ENCODE measurements at places on chromosomes 3 and 15. TPM values are rescaled to one million over a fixed set of nuclear protein-coding genes. Genes with fewer than 3 reads are reported as not detected.

DZIP3 gene
- polyA plus RNA-seq, result 9.4 TPM

TEX55 gene
- polyA plus RNA-seq, result not detected

C15orf40 gene
- polyA plus RNA-seq, result 44.1 TPM

PAQR9 gene
- polyA plus RNA-seq, result not detected

ANKRD34C gene
- 0.11 TPM for polyA plus RNA-seq

SAMD7 gene
- not detected for polyA plus RNA-seq

CCR9 gene
- 0.43 TPM for polyA plus RNA-seq

- H3K27me3 ChIP-seq, result no peaks in the 10 kb centered on the region
- DNase-seq, result no peak
- no peaks in the 10 kb centered on the region for H3K36me3 ChIP-seq
- H3K4me3 ChIP-seq, result no peak overlapping the region
These were observed 37.8 kb upstream of the UACA start for GRCh38 chr15:70801109-70801508.

DNA sequence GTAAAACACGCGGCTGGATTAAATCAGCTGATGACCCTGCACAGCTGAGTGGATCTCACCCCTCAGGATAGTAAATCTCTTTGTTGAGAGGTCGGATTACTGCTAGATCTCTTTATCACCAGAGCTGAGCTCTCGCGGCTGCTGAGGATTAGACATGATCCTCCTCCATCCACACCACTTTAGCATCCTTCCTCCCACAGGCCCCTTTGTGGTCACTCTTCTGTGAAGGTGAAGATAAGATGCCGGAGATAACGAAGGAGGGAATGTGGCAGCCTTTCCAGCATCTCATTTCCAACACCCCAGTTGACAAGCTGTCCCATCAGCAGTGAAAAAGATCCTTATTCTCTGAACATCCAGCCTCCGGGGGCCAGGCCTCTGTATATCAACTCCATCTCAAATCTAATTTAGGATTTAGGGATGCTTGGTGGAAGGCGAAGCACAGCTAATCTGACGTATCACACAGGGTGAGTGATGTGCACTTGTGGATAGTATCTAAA is 47.5 kb upstream of the SELENOK start:
- peak; percentile 58 for DNase-seq

- H3K4me1 ChIP-seq, result no peaks in the 10 kb centered on the region
- DNase-seq, result no peak
- H3K4me3 ChIP-seq, result no peak overlapping the region
- H3K36me3 ChIP-seq, result no peaks in the 10 kb centered on the region
- no peaks in the 10 kb centered on the region for H3K27me3 ChIP-seq
- H3K27ac ChIP-seq, result no peak overlapping the region
These were observed 48.9 kb downstream of the STT3B start for GRCh38 chr3:31581660-31582059.

GRCh38 chr3:42547401-42547945 is 34.3 kb downstream of the SEC22C start:
- H3K36me3 ChIP-seq, result no peaks in the 10 kb centered on the region
- peaks cover 3% of the 10 kb centered on the region for H3K4me1 ChIP-seq
- H3K27ac ChIP-seq, result no peak overlapping the region
- no peak overlapping the region for H3K4me3 ChIP-seq
- peak; percentile 62 for DNase-seq
- no peaks in the 10 kb centered on the region for H3K27me3 ChIP-seq

GRCh38 chr3:65596571-65597225 is 442.0 kb downstream of the MAGI1 start:
- H3K36me3 ChIP-seq, result no peaks in the 10 kb centered on the region
- no peak overlapping the region for H3K4me3 ChIP-seq
- no peak for DNase-seq
- H3K27me3 ChIP-seq, result no peaks in the 10 kb centered on the region
- H3K27ac ChIP-seq, result no peak overlapping the region

GRCh38 chr15:68383161-68384074 is 48.5 kb downstream of the ITGA11 start:
- H3K27ac ChIP-seq, result no peak overlapping the region
- no peak overlapping the region for H3K4me3 ChIP-seq
- peak; percentile 26 for DNase-seq

- no peak overlapping the region for H3K27ac ChIP-seq
- H3K4me1 ChIP-seq, result no peaks in the 10 kb centered on the region
- H3K4me3 ChIP-seq, result no peak overlapping the region
- H3K36me3 ChIP-seq, result no peaks in the 10 kb centered on the region
These were observed 53.3 kb downstream of the MEX3B start for GRCh38 chr15:81992523-81992922.

GRCh38 chr15:70777170-70777926 is 14.0 kb upstream of the UACA start:
- H3K27me3 ChIP-seq, result no peaks in the 10 kb centered on the region
- no peak overlapping the region for H3K27ac ChIP-seq
- no peak for DNase-seq
- no peak overlapping the region for H3K4me3 ChIP-seq

DNA sequence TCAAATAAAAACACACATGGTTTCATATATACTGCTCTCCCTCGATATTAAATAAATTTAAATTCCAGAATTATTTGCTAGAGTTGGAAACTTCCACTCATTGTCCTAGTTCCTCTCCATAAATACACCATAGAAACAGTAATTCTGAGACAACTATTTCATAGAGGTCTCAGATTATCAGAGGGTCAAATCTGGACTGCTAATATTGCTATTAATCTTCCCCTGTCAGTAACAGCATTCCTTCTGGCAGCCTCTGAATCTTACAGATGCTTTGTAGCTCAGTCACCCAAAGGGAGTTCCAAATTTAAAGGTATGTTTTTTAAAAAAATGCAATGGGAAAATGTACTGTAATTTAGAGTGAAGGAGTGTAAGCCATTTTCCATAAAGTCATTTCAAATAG is 428.8 kb downstream of the PYDC2 start:
- no peak overlapping the region for H3K27ac ChIP-seq
- H3K27me3 ChIP-seq, result no peaks in the 10 kb centered on the region
- no peaks in the 10 kb centered on the region for H3K36me3 ChIP-seq

DNA sequence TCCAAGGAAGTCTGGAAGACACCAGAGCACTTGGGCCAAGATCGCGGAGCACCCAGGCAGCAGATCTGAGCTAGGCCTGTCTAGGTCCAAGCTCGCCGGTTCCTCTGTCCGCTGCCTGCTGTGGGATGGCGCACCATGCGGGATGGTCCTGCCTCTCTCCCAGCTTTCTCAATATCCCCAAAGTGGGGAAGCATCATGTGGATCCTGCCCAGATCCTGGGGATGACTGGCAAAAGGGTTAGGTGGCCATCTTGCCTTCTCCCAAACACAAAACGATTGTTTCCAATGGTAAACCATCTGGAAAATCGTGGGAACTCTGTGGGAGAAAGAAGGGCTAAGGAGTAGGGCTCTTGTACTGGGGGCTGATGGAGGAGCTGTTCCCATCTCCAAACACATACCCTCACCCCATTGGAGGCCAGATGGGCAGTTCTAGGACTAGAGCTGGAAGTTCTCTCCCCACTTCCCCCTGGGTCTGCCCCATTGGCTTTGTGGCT is 8.9 kb downstream of the PRKCD start:
- DNase-seq, result no peak
- H3K27ac ChIP-seq, result peak overlapping the region; percentile 51
- H3K36me3 ChIP-seq, result peaks cover 7% of the 10 kb centered on the region

GRCh38 chr3:69535613-69536012 is 149.7 kb upstream of the FRMD4B start:
- no peaks in the 10 kb centered on the region for H3K4me1 ChIP-seq
- no peaks in the 10 kb centered on the region for H3K36me3 ChIP-seq
- H3K27me3 ChIP-seq, result no peaks in the 10 kb centered on the region
- no peak overlapping the region for H3K27ac ChIP-seq

DNA sequence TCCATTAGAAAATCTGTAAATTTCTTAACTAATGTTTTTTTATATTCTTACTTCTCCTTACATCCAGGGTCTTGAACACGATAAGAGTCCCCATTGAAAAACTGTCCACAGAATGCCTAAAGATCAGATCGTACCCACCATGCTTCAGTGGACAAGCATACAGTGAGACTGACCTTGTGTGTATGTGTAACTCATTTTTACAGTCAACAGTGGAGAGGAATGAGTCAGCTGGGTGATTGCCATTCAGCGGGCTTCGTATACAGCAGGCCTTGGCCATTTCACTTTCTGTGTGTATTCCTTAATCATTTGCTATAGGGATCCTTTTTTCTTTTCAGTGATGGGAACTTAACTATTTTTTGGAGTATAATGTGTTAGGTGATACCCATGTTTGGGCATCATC is 10.6 kb downstream of the PARP14 start:
- H3K27ac ChIP-seq, result no peak overlapping the region
- DNase-seq, result no peak
- no peaks in the 10 kb centered on the region for H3K4me1 ChIP-seq
- no peaks in the 10 kb centered on the region for H3K27me3 ChIP-seq
- peaks cover 3% of the 10 kb centered on the region for H3K36me3 ChIP-seq
- H3K4me3 ChIP-seq, result no peak overlapping the region

DNA sequence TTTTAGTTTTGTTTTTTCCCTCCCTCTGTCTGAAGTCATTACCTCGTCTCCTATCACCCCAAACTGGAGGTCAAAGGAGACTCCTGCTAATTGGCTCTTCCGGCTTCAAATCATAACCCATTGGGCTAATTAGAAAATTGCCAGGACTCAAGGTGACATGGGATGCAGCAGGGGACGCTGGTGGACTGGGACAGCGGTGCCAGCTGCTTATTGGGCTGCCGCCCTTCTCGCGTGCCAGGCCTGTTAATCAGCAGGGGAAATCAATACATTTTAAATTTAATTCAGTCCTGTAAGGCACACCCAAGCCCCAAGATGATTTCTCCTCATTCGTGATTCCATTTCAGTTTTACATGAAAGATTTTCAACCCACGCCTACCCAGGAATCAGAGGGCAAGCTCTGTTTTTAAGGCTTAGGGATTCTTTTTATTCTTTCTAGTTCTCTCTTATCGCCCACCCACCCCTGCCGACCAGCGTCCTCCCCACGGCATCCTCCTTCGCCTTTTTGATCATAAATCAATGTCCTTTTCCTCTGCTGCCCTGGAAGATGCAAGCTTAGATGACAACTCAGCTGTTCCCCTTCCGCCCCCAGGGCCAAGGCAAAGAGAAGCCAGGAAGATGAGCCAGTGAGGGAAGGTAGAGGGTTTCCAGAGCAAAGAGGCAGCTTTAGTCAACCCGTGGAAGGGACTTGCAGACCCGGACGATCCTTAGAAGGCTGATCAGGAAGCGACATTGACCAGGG is 329.6 kb downstream of the UACA start:
- DNase-seq, result no peak
- no peak overlapping the region for H3K27ac ChIP-seq
- no peaks in the 10 kb centered on the region for H3K27me3 ChIP-seq
- no peak overlapping the region for H3K4me3 ChIP-seq
- no peaks in the 10 kb centered on the region for H3K4me1 ChIP-seq

DNA sequence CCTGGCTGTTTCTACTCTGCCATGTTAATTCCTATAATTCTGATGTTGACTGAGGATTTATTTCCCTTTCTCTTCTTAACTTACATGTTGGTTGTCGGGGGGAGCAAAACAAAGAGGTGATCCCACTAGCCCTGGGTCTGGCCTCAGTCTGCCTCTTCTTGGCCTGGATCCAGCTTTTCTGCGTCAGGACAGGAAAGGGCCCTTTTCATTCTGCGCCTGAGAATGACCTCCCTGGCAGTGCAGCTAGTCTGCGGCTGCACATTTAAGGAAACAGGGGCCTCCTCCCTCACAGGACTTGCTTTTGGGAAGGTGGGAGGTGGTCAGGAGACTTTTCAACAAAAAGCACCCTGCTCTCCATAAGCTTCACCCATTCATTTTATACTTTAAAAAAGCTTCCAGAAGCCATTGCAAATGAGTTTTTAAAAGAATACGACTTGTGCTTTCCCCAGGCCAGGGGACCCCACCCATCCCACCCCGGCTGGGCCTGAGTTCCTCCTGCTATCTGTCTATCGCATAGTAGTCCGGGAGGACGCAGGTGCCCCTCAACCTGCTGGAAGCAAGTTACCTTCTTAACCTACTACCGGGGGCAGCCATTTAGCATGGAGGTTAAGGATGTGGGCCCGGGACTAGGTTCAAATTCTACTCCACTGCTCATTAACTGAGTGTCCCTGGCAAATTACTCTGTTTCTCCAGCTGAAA is 21.3 kb upstream of the EHD4 start:
- H3K27ac ChIP-seq, result no peak overlapping the region
- peak; percentile 20 for DNase-seq
- no peaks in the 10 kb centered on the region for H3K4me1 ChIP-seq
- H3K27me3 ChIP-seq, result no peaks in the 10 kb centered on the region
- H3K36me3 ChIP-seq, result no peaks in the 10 kb centered on the region
- no peak overlapping the region for H3K4me3 ChIP-seq

- DNase-seq, result no peak
- H3K27ac ChIP-seq, result no peak overlapping the region
- no peaks in the 10 kb centered on the region for H3K27me3 ChIP-seq
- H3K4me3 ChIP-seq, result no peak overlapping the region
- no peaks in the 10 kb centered on the region for H3K4me1 ChIP-seq
These were observed 13.9 kb downstream of the UPK1B start for GRCh38 chr3:119187266-119187665.

DNA sequence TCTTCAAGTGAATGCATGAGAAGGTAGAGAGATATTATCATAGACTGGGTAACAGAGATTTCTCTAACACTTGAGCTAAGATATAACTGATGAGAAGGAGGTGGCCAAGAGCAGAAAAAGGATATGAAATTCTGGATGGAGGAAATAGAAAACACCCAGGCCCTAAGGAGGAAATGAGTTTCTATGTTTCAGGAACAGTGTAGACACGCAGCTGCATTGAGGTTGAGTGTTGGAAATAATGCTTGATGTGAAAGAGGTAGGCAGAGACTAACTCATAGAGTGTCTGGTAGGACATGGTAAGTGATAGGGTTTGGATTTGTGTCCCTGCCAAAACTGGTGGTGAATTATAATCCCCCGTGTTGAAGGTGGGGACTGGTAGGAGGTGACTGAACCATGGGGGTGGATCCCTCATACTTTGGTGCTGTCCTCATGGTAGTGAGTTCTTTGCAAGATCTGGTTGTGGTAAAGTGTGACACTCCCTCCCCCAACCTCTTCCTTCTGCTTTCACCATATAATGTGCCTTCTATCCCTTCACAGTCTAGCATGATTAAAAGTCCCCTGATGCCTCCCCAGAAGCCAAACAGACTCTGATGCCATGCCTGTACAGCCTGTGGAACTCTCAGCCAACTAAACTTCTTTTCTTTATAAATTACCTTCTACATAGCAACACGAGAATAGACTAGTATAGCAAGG is 787.3 kb downstream of the EDEM1 start:
- no peak for DNase-seq
- H3K27me3 ChIP-seq, result no peaks in the 10 kb centered on the region
- H3K4me3 ChIP-seq, result no peak overlapping the region

GRCh38 chr3:132332508-132332907 is 15.3 kb downstream of the ACP3 start:
- no peaks in the 10 kb centered on the region for H3K4me1 ChIP-seq
- H3K27ac ChIP-seq, result no peak overlapping the region
- no peaks in the 10 kb centered on the region for H3K27me3 ChIP-seq
- no peak overlapping the region for H3K4me3 ChIP-seq
- no peaks in the 10 kb centered on the region for H3K36me3 ChIP-seq
- no peak for DNase-seq

- H3K27ac ChIP-seq, result no peak overlapping the region
- H3K27me3 ChIP-seq, result no peaks in the 10 kb centered on the region
- DNase-seq, result no peak
These were observed 118.6 kb upstream of the NR2E3 start for GRCh38 chr15:71691458-71692417.

Measured in kidney (tissue), 22 donors.